ENCODE measurements at places on chromosomes 4 and X.

DNA sequence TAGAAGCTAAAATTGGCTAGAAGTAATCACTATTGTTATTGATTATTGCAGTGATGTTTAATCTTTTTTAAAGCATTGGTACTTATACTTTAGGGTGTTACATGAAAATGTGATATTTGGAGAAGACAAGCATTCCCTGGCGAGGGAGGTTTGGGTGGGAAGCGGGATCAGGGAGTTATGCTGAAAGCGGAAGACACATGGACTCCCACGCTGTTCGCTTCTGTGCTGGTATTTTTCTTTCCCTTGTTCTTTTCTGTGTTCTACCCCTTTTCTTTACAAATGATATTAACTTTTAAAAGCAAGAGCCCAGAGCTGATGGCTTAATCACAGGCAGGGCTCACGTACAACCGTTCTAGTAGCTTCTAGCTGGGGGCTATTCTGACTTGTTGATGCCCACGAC lies 61.6 kb downstream of the PHOX2B start:
- DNase-seq, result no peak

- no peak for DNase-seq
Measured at GRCh38 chrX:108366644-108367406, 71.4 kb downstream of the COL4A6 start.

DNA sequence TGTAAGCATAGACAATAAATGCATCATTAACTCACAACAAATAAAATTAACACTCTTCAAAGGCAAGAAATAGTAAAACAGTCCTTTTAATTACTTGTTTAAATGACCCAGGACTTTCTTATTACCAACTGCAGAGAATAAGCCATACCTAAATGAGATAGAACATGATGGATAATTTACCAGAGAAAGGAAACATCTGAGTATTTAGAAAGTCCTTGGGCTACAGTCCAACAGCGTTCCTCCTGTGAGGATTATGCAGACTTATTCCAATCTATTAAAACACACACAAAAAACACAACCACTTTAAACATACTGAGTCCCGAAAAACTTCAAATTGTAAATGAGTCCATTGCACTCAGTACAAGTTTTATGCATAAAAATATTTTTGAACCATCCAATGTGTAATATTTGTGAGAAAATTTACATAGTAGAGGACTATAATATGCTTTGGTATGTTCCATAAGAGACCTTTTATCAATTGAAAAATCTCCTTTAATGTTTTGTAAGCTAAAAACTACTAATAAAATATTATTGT lies 129.2 kb downstream of the NR3C2 start:
- DNase-seq, result no peak

DNA sequence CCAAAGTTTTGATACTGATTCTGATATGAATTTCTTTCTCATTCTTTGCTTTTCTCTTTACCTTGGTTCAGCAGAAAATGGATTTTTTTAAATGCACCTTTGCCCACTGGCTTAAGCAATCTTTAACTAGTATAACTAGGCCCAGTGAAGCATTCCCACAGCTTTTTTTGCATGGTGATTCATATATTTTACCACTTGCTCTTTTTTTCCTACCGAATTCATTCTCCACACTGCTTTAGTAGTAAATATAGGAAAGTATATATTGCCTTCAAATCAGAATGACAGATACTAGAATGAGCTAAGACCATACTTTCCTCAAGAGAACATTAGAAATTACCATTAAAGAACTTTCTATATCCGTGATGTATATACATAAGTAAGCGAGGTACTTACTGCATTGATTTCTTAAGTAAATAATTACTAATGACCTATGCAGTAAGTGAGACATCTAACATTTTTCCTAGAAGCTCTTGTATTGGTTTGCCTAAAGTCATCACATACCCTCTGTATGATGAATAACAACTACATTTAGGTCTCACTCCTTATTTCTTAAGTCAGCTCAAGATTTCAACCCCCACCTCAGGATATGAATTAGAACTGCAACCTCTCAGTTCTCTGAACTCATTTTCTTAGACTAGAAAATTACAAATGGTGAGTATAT lies 44.2 kb downstream of the SLC4A4 start:
- no peak for DNase-seq

DNA sequence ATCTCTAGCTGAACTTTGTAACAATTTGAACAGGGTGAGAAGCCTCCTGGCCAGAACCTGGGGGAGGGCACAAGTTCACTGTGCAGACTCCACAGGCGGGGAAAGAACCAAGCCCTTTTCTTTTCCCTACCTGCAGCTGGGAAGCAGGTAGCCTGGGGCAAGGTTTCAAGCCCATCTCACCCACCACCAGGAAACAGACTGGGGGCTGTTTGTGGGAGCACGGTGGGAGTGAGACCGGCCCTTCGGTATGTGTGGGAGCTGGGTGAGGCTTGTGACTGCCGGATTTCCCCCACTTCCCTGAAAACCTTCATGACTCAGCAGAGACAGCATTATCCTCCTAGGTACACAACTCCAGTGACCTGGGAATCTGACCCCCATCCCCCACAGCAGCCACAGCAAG lies 211.7 kb downstream of the ZNF674 start:
- DNase-seq, result no peak

DNA sequence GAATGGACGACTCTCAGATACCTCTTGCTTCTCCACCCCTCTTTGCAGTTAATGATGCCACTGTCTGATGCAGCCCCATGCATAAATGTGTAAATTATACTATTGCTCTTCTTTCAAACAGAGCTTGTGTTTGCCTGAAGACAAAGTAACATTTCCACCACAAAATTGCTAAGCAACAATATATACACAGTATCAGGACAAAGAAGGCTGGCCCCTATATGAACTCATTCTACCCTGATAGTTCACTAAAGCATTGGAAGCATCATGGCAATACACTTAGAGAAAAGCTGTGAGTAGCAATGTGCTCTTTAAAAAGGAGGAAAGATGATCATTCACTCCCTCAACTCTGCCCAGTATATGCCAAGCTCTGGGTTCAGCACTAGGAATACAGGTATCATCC lies 427.0 kb upstream of the CPEB2 start:
- DNase-seq, result no peak

- no peak for DNase-seq
Measured at GRCh38 chrX:107625739-107626138, 2.6 kb upstream of the PRPS1 start.

- peak; percentile 57 for DNase-seq
Measured at GRCh38 chr4:36325499-36325898, 44.1 kb downstream of the DTHD1 start.

- no peak for DNase-seq
Measured at GRCh38 chrX:51665981-51666380, 16.6 kb downstream of the CENPVL2 start.

- no peak for DNase-seq
Measured at GRCh38 chr4:129146639-129147038, 50.7 kb downstream of the C4orf33 start.

GRCh38 chrX:69119122-69119521 lies 46.1 kb downstream of the PJA1 start:
- no peak for DNase-seq

DNA sequence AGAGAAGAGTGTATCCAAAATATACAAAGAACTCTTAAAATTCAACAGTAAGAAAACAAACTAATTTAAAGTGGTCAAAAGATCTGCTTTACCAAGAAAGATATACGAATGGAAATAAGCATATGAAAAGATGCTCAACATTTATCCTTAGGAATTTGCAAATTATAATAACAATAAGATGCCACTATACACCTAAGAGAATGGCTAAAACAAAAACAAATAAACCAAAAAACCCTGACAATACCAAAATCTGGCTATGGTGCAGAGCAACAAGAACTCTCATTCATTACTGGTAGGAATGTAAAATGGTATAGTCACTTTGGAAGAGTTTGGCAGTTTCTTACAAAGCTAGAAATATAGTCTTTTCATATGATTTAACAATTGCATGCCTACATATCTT lies 545.7 kb upstream of the AGA start:
- no peak for DNase-seq

- DNase-seq, result peak; percentile 4
Measured at GRCh38 chr4:499567-499966, 557 bp downstream of the PIGG start.

- DNase-seq, result no peak
Measured at GRCh38 chrX:151713849-151714248, 2.0 kb upstream of the FATE1 start.

- DNase-seq, result no peak
Measured at GRCh38 chrX:53262918-53263394, 18.4 kb downstream of the IQSEC2 start.

DNA sequence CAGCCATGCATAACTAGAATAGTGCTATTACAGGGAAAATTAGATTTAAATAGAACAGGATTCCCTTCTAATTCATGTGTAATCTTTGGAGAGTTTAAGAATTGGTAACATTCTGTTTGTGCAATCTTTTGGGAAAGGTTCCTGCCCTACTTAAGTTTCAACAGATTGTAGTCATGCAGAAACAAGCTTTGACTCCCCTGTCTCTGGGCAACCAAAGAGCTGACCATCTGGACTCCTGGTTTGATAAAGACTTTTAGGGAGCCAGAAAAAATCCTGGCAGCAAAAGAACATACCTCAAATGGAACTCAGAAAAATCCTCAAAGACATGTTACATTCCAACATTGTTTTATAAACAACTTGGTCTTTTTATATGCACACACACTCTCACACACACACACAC lies 191.1 kb upstream of the NEIL3 start:
- no peak for DNase-seq

- no peak for DNase-seq
Measured at GRCh38 chr4:139457318-139457717, 3.4 kb downstream of the RAB33B start.

DNA sequence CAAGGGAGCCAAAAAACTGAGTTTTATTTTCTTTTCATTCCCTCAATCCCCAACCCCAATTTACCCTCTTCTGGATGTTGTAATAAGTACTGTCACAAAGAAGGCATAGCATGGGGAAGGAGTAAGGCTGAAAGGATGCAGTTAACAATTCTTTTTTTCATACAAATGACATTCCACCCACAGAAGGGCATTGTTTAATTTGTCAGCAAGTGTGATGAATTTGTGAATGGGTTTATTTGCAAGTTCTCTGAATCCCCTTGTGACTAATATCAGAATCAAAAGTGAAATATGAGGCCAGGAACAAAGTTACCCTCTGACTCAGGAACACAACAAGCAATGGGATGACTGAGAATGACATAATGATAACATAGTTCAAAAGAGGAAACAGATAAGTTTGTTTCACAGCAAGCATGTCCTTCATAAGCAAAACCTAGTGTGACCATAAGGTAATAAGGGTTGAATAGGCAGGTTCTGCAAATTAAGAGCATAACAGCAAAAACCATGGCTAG lies 2.1 kb downstream of the GEMIN8 start:
- no peak for DNase-seq

DNA sequence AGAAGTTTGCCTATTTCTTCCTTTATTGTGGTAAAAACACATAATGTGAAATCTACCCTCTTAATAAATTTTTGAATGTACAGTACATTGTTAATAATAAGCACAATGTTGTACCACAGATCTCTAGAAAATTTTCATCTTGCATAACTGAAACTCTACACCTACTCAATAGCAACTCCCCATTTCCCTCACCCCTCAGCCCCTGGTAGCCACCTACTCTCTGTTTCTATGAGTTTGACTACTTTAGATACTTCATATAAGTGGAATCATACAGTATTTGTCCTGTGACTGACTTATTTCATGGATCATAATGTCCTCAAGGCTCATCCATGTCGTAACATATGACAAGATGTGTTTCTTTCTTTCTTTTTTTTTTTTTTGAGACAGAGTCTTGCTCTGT lies 446.4 kb downstream of the RPA4 start:
- DNase-seq, result no peak

- DNase-seq, result no peak
Measured at GRCh38 chrX:96425200-96425599, 259.4 kb upstream of the DIAPH2 start.

- DNase-seq, result peak; percentile 1
Measured at GRCh38 chr4:156971676-156972378, at the start of gene PDGFC. PDGFC (minus strand) TSS chr4:156971799; CDS start chr4:156970903, 896 bp downstream.

GRCh38 chr4:130648570-130648969 lies 1552.6 kb downstream of the C4orf33 start:
- DNase-seq, result no peak

DNA sequence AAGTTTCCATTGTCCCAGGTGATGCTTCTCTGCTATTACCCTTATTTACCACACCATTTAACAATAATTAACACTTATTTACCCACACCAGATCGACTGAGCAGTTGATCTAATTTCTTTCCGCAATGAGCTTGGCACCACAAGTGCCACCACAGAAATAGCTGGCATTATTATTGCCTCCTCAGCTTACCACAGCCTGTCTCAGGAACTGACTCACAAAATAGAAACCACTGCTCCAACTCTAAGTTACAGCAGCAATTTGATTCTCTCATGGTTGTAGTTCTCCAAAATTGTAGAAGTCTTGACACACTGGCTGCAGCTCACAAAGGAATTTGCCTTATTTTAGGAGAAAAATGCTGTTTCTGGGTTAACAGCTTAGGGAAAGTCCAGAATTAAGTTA lies 22.5 kb downstream of the ZNF721 start:
- DNase-seq, result peak; percentile 6

DNA sequence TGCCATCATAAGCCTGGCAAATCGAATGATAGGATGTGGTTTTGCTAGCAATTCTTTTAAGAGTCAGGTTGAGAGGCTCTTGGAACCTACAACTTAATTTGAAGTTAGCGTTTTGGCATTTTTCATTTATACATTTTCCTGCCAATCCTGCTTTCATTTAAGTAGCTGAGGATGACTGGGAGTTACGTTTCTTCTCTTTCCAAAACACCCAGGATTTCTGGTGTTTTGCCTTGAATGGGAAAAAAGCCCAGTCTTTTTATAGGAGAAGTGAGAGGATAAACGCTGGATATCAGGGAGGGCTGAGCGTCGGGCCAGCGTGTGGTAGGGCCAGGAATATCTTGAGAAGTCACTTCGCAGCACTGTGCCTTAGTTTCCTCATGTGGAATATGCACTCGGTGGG lies 174.2 kb upstream of the HAND2 start:
- DNase-seq, result no peak

GRCh38 chr4:138919094-138919936 lies 96.3 kb upstream of the NOCT start:
- DNase-seq, result peak; percentile 25

GRCh38 chr4:105979506-105979905 lies 84.2 kb downstream of the NPNT start:
- no peak for DNase-seq

GRCh38 chr4:159443975-159444374 lies 341.1 kb downstream of the RAPGEF2 start:
- no peak for DNase-seq

GRCh38 chr4:26985873-26986272 lies 125.2 kb downstream of the STIM2 start:
- DNase-seq, result peak; percentile 64

DNA sequence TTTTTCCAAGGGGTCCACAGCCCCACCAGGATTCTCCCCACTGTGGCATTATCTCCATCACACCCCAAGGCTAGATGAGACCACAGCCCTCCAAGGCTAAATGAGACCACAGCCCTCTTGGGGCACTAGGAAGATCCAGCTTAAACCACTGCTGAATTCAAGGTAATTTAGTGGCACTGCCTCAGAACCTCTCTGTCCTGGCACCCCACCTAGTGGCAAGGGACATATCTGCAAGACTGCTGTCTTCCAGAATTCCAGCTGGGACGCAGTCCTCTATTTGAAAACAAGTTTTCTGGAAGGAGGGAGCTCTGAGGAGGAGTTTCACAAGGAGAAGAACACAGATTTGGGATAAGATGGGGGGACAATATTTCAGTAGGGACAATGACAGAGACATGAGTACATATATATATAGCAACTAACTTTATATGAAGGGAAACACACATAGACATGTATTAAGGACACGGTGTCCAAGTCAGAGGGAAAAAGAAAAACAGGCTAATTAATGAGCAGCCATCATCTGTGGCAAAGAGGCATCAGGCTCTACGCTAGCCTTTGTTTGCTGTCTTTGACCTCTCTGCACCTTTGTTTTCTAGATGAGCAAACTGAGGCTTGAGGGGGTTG lies 9.3 kb downstream of the CETN2 start:
- no peak for DNase-seq

Data from CD4-positive, alpha-beta T cell treated with Interleukin-12 subunit alpha and Interleukin-12 subunit beta, for 1 hour (primary cell).